ENCODE measurements at places on chromosomes 3 and 15. TPM values are rescaled to one million over a fixed set of nuclear protein-coding genes. Genes with fewer than 3 reads are reported as not detected.

Gene GPX1
- 62.0 TPM for total RNA-seq

Gene SGO1
- 4.1 TPM for total RNA-seq

Gene SELENOT
- total RNA-seq, result 71.4 TPM

Gene SOX2
- total RNA-seq, result 93.6 TPM

Gene P2RY13
- 2.2 TPM for total RNA-seq

Gene GLDN
- 2.2 TPM for total RNA-seq

Gene B3GNT5
- total RNA-seq, result 16.6 TPM

Gene EIF5A2
- total RNA-seq, result 5.9 TPM

Gene VIPR1
- total RNA-seq, result 0.31 TPM

Gene ACOX2
- total RNA-seq, result 3.4 TPM

Gene LTK
- total RNA-seq, result not detected

Gene TRPM1
- not detected for total RNA-seq

Gene SEMA5B
- total RNA-seq, result 28.5 TPM

Gene CHRNA3
- total RNA-seq, result 0.31 TPM

Gene CNTN4
- total RNA-seq, result 102 TPM

Gene UTS2B
- 1.3 TPM for total RNA-seq

Gene GOLGA8S
- under 0.01 TPM for total RNA-seq

Gene CELF6
- 15.7 TPM for total RNA-seq

Gene GCSAM
- total RNA-seq, result not detected

Gene CLDN18
- not detected for total RNA-seq

Gene IVD
- 37.2 TPM for total RNA-seq

Gene AP3B2
- total RNA-seq, result 104 TPM

Gene CRABP1
- 5.3 TPM for total RNA-seq

Measured in parietal lobe (tissue), 2 donors.